ENCODE measurements at places on chromosomes 4 and X.

DNA sequence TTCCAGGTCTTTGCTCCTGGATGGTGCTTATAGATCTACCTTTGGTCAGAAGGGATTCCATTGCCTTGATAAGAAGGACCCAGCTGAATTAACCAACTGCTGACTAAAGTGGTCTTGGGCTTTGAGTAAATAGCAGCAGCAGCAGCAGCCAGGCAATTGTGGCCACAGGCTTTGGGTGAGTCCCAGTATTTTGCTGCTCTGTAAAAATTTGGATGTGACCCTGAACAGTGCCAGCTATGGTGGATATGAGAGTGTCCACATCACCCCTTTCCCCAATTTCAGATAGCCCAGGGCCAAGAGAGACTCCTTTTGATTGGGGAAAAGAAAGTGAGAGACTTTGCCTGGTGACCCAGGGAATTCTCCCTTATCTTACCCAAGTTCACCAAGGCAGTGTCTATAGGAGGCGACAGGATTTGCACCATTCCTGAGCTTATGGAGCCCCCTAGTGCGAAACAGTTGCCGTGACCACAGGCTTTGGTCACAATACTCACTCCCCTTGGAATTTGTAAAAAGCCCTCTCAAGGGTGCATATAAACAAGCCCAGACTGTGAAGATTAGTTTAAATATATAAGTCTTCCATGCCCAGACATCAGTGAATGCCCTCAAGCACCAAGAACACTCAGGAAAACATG lies 518.0 kb downstream of the TMA16 start:
- DNase-seq = no peak

DNA sequence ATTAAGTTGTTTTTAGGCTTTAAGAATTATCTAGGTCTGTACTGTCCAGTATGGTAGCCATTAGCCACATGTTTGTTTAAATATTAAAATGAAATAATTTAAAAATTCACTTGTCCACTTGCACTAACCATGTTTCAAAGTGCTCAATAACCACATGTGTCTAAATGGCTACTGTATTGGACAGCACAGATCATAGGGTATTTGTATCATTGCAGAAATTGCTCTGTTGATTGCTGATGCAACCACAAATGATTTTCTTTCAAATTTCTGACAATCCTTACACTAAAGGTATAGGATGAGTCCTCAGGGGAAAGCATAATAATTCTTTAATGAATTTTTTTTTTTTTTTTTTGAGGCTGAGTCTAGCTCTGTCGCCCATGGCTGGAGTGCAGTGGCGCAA lies 84.9 kb downstream of the KDM6A start:
- DNase-seq = no peak

GRCh38 chr4:127400276-127400675 lies 232.5 kb upstream of the INTU start:
- no peak for DNase-seq

GRCh38 chr4:124943938-124944337 lies 231.4 kb upstream of the ANKRD50 start:
- no peak for DNase-seq

DNA sequence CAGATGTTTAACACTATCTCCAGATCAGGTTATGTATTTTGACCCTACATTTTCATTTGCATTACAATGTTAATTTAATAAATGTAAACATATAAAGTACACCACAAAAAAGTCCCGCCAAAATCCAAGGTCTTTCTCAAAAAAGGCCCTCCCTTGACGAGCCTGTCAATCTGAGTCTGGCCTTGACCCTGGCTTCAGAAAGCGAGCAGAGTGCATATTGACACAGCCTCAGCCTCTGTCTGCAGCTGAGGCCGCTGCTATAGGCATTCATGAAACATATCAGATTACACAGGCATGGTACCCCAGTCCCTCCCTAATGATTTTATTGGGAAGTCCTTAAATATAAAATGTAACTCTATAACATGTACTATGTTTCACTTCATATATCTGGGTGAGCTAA lies 6.2 kb downstream of the MBNL3 start:
- DNase-seq = no peak
